ENCODE measurements at places on chromosomes 6 and 20.

GRCh38 chr6:78561015-78561414 lies 306.3 kb upstream of the IRAK1BP1 start:
- DNase-seq, result peak; percentile 11

GRCh38 chr6:19838442-19839236 lies 1.5 kb downstream of the ID4 start:
- DNase-seq, result no peak

GRCh38 chr6:7107578-7108195 lies at the start of gene RREB1:
Gene RREB1, plus strand, starts transcription at chr6:7107961. Its CDS starts 73,951 bp downstream, at chr6:7181912.
- no peak for DNase-seq

DNA sequence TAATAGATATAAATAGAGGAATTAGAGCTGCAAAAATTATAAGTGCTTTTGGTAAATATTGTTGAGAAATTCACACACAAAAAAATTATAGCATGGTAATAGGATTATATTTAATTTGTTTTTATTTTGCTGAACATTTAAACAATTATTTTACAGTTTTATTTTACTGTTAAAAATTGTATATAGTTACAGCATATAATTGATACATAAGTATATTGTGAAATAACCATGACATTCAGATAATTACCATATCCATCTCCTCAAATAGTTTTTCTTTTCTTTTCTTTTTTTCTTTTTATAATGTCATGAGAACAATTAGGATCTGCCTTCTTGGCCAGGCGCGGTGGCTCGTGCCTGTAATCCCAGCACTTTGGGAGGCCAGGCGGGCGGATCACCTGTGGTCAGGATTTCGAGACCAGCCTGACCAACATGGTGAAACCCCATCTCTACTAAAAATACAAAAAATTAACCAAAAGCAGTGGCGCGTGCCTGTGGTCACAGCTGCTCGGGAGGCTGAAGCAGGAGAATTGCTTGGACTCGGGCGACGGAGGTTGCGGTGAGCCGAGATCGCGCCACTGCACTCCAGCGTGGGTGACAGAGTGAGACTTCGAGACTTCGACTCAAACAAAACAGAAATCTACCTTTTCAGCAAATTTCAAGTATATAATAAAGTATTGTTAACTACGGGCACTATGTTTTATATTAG lies 654.2 kb downstream of the TENT5A start:
- no peak for DNase-seq

DNA sequence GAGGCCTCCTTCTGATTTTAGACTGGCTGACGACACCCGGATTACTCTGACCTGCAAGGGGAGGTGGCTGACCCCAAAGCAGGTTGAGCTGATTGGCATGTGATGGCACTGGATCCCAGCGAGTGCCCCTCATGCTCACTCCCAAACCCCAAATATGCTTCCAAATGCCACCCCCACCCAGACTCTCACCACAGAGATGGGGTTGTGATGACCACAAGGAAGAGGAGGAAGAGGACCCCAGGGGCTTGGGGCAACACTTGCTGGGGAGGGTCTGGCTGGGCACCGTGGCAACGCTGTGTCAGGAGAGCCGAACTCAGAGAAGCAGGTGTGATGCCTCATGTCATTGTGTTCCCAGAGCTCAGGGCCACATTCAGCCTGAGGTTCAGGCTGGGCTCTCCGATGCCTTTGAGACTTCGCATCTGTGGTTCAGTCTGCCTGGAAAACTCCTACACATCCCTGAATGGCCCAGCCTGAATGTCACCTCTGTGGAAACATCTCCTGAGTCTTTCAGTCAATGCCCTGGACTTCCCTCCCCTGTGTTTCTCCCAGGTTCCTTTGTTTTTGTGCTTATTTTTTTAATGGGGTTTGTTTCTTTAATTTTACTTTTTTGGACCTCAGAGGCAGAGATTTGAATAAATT lies 169.1 kb upstream of the PMEPA1 start:
- DNase-seq, result no peak

DNA sequence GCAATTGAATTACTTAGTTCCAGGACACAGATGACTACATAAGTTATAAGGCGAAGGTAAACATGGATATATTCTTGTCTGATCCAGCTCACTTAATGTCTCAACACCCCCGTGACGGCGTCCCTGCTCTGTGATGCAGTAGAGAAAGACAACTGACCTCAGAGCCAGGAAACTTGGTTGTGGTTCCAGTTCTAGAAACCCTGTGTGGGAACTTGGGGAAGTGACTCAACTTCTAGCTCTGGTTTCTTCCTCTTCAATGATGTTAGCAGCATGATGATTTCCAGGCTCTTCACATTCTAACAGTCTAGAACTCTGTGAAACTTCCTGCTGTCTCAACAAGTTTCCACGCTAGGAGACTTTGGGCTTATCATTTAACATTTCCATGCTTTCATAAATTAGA lies 18.4 kb downstream of the LAMA4 start:
- DNase-seq, result no peak

- DNase-seq, result no peak
Measured at GRCh38 chr6:25279748-25280343, 672 bp downstream of the CARMIL1 start.

DNA sequence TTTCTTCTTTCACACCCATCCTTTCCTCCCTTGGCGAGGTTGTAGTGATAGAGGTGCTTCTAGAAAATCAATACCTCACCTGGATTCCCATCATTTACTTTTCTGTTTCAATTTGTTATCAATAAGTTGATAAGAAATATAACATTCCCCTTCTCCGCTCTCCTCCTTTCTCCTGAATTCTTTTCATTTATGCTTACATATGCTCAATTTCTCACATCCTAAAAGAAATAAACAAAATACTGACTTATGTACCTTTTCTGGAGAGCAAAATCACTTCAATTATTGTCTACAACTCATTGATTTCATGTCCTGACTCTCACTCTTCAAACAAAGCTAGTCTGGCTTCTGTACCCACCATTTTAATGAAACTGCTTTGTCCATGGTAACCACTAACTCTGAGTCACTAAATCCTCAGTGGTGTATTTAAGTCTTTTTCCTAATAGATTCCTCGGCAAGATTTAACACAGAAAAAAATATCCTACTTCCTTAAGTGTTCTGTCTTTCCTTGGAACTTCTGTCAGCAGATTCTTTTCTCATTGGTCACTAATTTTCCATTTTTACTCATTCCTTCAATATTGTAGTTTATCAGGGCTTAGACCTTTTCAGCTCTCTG lies 289.6 kb downstream of the RFPL4B start:
- DNase-seq, result no peak

- DNase-seq, result no peak
Measured at GRCh38 chr6:1081551-1082284, 230.2 kb upstream of the FOXQ1 start.

GRCh38 chr6:121491576-121491975 lies 56.1 kb downstream of the GJA1 start:
- no peak for DNase-seq

DNA sequence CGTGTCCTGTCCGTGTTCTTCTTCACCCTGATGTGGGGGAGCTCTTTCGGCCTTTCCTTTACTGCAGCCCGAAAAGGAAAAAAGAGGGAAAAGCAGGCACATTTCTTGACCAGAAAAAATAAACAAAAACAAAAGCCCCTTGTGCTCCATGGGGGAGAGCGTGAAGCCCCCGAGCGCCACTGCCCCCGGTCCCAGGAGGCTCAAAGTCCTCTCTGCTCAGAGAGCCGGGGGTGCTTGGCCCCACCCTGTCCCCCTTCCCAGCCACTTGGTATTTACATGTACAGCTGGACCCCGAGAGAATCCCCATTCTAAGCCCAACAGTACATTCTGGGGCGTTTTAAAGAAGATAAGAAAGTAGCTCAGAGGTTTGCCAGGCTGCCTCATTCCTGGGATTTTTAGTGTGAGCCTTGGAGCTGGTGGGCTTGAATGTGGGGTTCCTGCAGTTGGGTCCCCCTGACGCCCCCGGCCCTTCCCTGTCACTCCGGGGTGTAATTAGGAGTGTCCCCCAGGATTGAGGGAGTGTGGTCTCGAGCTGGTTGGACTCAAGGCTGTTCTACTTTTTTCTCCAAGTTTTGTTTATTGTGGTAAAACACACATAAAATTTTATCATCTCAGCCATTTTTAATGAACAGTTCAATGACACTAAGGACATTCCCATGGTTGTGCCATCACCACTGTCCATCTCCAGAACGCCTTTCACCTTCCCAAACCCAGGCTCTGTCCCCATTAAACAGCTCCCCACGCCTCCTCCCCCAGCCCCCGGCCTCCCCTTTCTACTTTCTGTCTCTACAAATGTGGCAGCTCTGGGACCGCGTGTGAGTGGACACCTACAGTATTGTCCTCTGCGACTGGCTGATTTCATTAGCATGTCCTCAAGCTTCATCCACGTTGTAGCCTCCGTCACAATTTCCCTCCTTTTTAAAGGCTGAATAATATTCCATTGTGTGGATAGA lies 55.7 kb upstream of the BHLHE23 start:
- no peak for DNase-seq

- DNase-seq, result no peak
Measured at GRCh38 chr20:53343448-53343847, 250.2 kb downstream of the ZNF217 start.

DNA sequence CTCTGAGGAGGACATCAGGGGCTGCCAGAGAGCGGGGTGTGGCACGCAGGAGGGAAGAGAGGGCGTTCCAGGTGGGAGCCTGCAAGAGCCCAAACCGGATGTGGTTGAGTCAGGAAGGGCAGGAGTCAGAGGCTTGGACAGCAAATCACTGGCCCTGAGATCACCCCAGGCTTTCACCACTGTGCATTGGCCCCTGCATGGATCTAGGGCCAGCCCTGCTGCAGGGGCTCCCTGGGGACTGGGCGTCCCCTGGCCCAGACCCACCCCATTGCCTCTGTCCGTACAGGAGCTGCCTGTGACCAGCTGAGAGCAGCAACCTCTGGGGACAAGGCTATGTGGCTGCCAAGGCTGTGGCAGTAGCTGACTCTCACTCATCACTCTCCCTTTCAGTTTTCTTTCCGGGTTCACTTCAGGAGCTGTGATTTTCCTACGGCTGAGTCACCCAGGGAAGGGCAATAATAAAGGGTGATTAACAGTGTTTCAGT lies 33.9 kb downstream of the KCNK17 start:
- no peak for DNase-seq

- DNase-seq, result no peak
Measured at GRCh38 chr20:5949943-5950270, 426 bp downstream of the TRMT6 start.

GRCh38 chr6:35014786-35015185 lies 125.7 kb downstream of the ANKS1A start:
- DNase-seq, result no peak

DNA sequence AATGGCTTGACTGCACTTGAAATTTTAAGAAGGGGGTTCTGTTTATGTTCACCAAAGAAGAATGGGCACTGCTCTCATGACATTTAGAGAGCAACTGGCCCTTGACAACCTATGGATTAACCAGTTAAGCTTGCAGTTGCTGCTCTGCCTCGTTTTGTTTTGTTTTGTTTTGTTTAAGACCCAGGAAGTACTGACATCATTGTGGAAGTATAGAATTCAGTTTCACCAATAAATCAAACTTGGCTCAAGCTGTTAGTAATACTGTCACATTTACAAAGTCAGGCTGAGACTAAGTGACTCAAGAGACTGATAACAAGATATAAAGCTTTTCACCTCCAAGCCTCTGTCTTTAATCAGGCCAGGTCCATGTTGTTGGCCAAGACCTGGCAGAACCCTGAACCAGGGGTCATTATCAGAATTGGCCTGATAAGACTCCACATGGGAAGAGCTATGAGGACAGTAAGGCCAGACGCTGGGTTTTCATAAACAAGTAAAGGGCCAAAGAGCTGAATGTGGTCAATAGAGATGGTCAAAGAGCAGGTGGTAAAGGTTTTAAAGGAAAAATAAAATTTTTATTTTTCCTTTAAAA lies 99.4 kb upstream of the VGLL2 start:
- DNase-seq, result no peak

DNA sequence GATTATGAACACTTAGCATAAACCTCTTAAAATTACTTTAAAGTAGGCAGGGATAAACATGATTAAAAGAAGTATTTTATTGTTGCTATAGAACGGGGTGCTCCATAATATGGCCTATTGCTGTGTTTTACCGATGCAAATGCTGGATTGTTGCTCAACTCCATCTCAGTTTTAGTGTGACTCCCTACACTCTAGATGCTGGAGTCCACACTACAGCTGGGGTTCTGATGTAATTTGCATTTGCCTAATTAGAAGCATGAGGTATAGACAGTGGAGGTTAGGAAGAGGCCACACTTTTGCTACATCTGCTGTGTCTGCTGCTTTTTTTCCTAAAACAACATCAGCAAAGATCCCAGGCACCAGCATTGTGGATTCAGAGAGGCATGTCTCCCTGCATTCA lies 6.7 kb upstream of the HMGN3 start:
- no peak for DNase-seq

- no peak for DNase-seq
Measured at GRCh38 chr6:46284475-46284874, 113.7 kb upstream of the ENPP5 start.

- DNase-seq, result no peak
Measured at GRCh38 chr6:11475016-11475415, 62.5 kb upstream of the TMEM170B start.

Data from non-pigmented ciliary epithelial cell (primary cell).